CD4-positive, alpha-beta T cell treated with Interleukin-10 for 1 hour (primary cell): ENCODE measurements at places on chromosomes 11 and 22.

- DNase-seq, result no peak
These were observed 666.4 kb downstream of the BRD1 start for GRCh38 chr22:49161002-49161850.

DNA sequence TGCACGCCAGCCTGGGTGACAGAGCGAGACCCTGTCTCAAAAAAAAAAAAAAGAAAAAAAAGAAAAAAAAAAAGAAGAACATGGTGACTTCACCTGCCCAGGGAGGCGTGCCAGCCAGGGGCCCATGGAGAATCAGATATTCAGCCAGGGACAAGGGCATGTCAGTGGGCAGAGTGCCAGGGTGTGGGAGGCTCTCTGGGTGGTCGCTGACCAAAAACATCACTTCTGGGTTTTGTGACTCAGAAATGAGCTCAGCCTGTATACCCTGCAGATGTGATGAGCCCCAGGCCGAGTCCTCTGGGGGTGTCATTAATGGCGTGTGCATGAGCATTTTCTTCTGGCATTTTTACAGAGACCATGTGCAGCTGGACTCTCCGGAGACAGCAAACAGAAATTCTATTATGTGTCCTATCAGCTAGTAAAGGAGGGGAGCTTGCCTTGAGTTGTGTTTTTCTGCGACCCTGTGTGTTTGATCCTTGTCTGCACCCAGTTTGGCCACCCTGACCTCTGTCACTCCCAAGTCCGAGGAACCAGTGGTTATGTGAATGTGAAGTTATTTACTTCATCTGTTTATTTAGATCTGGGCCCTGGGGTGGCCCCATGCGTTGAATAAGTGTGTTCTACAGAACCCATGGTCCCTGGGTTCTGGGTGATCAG is 53.6 kb downstream of the BCR start:
- no peak for DNase-seq

- no peak for DNase-seq
These were observed 8.7 kb downstream of the SLC16A8 start for GRCh38 chr22:38075105-38075825.

DNA sequence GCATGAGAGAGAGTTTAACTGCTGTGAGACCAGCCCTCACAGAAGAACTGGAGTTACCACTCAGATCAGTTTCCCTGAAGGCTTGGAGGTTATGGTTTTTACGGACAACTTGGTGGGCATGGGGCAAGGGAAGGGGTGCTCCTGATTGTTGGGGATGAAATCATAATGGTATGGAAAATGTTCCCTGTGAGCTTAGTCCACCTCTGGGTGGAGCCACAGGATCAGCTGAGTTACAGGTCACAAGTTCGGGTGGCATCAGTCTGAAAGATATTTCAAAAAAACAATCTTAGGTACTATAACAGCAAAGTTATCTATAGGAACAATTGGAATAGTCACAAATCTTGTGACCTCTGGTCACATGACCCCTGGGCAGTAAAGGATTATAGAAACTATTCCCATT is 162.9 kb downstream of the DLG2 start:
- DNase-seq, result no peak

DNA sequence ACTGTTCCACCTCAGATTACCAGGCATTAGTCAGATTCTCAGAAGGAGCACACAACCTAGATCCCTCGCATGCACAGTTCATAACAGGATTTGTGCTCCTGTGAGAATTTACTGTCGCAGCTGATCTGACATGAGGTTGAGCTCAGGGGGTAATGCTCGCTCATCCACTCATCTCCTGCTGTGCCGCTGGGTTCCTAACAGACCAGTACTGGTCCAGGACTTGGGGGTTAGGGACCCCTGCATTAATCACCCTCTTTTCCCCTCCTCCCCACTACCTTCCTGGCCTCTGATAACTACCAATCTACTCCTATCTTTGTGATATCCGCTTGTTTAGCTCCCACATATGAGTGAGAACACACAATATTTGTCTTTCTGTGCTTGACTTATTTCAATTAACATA is 83.5 kb upstream of the FSHB start:
- no peak for DNase-seq

DNA sequence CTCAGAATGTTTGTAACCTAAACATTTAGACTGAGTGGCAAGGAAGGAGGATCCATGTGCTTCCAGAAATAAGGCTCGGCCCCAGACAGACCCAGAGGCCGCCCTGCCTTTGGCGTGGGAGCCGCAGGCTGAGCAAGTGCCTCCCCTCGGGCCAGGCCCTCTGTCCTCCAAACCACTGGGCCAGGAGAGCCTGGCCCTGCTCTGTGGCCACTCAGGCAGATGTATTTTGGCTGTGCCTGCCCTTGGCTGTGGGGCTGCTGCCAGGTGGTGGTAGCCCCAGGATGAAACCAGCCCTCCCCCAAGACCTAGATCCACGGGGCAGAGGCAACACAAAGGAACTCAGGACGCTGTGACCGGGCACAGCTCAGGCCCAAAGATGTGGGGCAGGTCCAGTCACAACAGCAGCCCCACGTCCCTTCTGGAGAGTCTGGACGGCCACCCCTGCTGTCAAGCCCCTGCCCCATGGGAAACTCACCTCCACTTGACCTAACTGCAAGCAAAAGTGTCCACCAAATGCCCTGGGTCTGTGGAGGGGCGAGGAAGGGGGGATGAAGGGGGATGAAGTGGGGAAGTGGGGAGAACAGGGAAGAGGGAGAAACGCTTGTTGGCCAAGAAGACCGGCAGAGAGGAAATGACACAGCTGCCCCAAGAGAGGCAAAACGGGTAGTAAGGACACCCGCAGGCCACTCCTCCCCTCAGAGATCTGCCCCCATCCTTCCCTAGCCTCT is 24.0 kb downstream of the PISD start:
- DNase-seq, result no peak

- DNase-seq, result no peak
These were observed 208.0 kb downstream of the DSCAML1 start for GRCh38 chr11:117589063-117589462.

GRCh38 chr11:70034740-70035365 is 43.3 kb upstream of the ANO1 start:
- no peak for DNase-seq

- DNase-seq, result no peak
These were observed 5.2 kb downstream of the TRIM29 start for GRCh38 chr11:120132645-120133185.

GRCh38 chr11:5608808-5609207 is 12.4 kb downstream of the TRIM6 start:
- DNase-seq, result no peak

GRCh38 chr11:75468534-75469340 is 35.7 kb upstream of the KLHL35 start:
- DNase-seq, result no peak

GRCh38 chr11:116517584-116517983 is 255.2 kb downstream of the BUD13 start:
- no peak for DNase-seq

- DNase-seq, result no peak
These were observed 6.1 kb downstream of the OR6M1 start for GRCh38 chr11:123800036-123800435.

- no peak for DNase-seq
These were observed 825.7 kb downstream of the FAM181B start for GRCh38 chr11:81907996-81908395.

DNA sequence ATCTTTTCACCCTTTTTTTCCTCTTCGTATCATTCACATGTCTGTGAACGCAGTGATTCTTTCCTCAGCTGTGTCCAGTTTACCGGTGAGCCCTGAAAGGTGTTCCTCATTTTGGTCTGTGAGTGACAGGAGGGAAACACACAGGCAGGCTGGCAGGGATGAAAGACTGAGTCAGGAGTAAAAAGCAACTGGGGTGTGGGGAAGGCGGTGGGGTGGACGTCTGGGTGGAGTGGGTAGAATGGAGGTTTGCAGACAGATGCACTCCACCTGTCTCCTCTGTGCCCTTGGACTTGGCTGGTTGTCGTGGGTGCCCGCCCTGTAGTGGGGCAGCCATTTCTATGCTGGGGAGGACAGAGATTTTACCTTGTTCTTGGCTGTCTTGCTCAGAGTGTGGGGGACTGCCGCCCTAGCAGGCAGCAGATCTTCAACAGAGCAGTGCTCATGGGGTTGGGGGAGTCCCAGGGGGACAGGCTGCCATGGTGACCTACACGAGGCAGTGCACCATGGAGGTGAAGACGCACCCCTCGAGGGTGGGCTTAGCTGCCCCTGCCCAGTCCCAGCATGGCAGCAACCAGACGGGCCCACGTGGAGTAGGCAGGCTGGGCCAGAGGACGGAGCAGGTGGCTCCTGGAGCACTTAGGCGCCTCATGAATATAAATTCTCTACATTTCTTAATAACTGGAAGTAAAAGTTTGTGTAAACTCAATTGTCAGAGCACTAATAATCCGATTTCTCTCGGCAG is 603.7 kb downstream of the TBC1D22A start:
- no peak for DNase-seq

GRCh38 chr22:32546496-32546895 is 71.9 kb downstream of the FBXO7 start:
- no peak for DNase-seq

DNA sequence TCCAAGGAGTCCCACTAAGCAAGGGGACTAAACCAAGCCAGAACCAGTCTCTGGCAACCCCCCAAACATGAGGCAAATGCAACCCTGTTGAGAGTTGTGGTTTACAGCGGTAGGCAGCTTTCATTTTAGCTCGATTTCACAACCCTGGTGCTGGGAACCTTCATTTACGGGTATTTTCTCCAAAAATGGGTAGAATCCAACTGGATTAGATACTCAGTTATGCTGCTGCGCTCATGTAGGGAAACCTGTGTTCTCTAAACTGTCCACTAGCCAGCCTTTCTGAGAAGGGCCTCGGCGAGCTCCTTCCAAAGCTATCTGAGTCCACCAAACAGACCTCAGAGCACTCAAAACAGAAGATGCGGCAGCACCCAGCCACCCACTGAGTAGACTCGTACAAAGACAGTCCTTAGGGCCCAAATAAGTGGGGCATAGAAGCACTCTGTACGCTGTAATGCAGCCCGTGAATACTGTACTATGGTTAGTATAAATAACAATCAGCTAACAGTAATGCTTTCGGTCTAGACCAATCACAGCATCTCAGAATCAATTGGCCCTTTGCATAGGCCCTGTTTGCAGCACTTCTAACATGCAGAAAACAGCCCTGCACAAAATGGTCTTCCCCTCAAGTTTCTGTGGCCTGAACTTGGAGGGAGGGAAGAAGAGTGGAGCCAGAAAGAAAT is 104.7 kb downstream of the ETS1 start:
- DNase-seq, result peak; percentile 78

GRCh38 chr11:70246196-70246595 is 24.3 kb upstream of the PPFIA1 start:
- no peak for DNase-seq

DNA sequence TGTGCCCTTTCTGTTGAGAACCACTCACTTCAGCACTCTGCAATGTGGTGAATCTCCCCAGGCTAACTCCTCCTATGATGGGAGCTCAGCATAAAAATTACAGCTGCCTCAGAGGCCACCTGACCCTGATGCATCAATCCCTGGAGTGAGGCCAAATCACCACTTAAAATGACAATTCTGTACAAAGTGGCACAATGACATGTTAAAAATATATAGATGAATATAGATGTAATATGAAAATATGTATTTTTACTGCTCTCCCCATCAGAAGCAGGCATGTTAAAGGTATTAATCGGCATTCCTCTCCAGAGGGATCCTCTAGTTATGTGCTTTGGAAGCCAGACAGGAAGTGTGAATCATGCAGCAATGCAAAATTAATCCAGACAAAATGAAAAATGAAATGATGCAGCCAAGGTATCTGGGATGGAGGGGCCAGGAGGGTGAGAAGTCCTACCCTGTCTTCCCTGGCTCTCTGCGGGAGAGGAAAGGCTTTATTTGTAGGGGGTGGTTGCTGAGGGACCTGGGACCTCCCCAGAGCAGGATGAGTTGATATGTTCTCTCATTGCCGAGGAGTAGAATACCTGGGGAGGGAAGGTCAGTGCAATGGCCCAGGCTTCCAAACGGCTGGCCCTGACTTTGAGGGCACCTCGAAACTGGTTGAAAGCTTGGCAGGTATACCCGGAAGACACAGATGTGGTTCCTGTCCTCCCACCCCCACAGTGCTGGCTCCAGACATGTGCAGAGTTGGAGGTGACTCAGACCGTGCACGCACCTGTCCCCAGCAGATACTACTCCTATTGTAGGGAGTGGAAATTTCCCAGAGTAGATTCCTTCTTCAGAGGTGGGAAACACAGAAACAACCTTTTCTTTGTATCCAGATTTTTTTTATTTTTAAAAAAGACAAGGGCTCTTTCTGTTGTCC is 347.9 kb upstream of the NCAM1 start:
- DNase-seq, result no peak

- no peak for DNase-seq
These were observed 3.8 kb downstream of the INPPL1 start for GRCh38 chr11:72228229-72228843.

- DNase-seq, result no peak
These were observed 334.8 kb upstream of the LARGE1 start for GRCh38 chr22:34255042-34255441.

GRCh38 chr11:62553839-62554361 is 7.3 kb upstream of the AHNAK start:
- DNase-seq, result peak; percentile 34

- no peak for DNase-seq
These were observed 6.9 kb upstream of the APOBEC3G start for GRCh38 chr22:39070186-39070585.

GRCh38 chr11:82732734-82733443 is 775 bp downstream of the FAM181B start:
- no peak for DNase-seq

- no peak for DNase-seq
These were observed 838.2 kb downstream of the NTM start for GRCh38 chr11:132208477-132209055.

- DNase-seq, result no peak
These were observed 4.5 kb downstream of the GSTT2 start for GRCh38 chr22:23984430-23984829.

GRCh38 chr11:75586395-75586794 is 24.3 kb downstream of the SERPINH1 start:
- no peak for DNase-seq

DNA sequence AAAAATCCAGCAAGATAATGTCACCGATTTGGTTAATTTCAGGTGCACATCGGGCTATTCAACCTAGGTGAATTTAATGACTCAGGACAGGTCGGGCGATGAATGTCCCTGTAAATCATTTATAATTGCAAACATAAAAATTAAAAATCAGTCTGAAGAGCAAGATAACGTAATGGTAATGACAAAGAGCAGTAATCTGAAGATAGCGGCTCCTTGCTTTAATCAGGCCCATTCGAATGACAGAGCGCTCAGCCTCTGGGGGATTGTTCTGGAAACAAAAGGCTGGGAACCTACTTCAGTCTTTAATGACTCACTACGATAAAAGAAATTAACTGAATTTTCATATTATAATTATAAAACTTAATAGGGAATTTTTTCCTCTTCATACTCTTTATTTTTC is 61.3 kb downstream of the RCN1 start:
- no peak for DNase-seq

- DNase-seq, result no peak
These were observed 3.8 kb upstream of the MMP27 start for GRCh38 chr11:102709201-102709945.

DNA sequence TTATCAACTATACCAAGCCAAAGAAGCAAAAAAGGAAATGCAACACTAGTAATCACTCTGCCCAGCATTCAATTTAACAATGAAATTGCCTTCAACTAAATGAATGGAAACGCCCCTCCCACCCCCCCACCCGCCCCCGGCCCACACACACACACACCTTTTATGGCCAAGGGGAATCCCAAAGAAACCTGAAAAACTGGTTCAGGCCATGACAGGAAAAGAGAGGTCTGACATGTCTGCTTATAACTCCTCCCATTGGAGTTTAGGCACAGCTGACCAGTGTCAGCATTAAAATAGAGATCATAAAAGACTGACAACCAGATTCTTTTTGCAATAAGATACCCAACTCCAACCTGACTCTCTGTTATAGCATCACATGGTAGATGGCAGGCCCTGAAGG is 42.6 kb downstream of the ACER3 start:
- no peak for DNase-seq

GRCh38 chr11:119166368-119167076 is 2.0 kb upstream of the NLRX1 start:
- no peak for DNase-seq
